A549 treated with DMSO at 1 μM for 4 hours (cell line): ENCODE measurements at places on chromosomes 11 and 22. TPM values are rescaled to one million over a fixed set of nuclear protein-coding genes. Genes with fewer than 3 reads are reported as not detected.

The RFPL1 gene
- not detected in 5 replicates for total RNA-seq

The FIBIN gene
- total RNA-seq = not detected in 5 replicates

The NDUFA6 gene
- 63.8 to 70.3 TPM (median 66.2 TPM) in 5 replicates for total RNA-seq

The RELT gene
- 9.3 to 11.1 TPM (median 10.5 TPM) in 5 replicates for total RNA-seq

The CELSR1 gene
- total RNA-seq = 26.2 to 29.4 TPM (median 26.5 TPM) in 5 replicates

The REXO2 gene
- total RNA-seq = 92.0 to 99.1 TPM (median 97.8 TPM) in 5 replicates

The IL18 gene
- total RNA-seq = 79.1 to 106 TPM (median 98.4 TPM) in 5 replicates

The DMC1 gene
- 2.8 to 5.0 TPM (median 3.5 TPM) in 5 replicates for total RNA-seq

The CCDC87 gene
- 0.53 to 0.74 TPM (median 0.64 TPM) in 5 replicates for total RNA-seq

The KCNJ11 gene
- total RNA-seq = 0.15 to 0.62 TPM (median 0.37 TPM) in 5 replicates

The RASL10A gene
- 0.10 to 0.46 TPM (median 0.28 TPM) in 4 of 5 replicates, not detected in the other for total RNA-seq

The SCGB1C1 gene
- not detected in 5 replicates for total RNA-seq

The SYT7 gene
- 0.92 to 1.2 TPM (median 1.1 TPM) in 5 replicates for total RNA-seq

The FAM180B gene
- 0.07 TPM in 1 of 5 replicates, not detected in the others for total RNA-seq

The OR51B2 gene
- total RNA-seq = not detected in 5 replicates

The HEPHL1 gene
- not detected in 5 replicates for total RNA-seq

The CDCA5 gene
- total RNA-seq = 60.5 to 75.2 TPM (median 71.6 TPM) in 5 replicates

The KDM4E gene
- total RNA-seq = not detected in 5 replicates

The SCGB2A2 gene
- total RNA-seq = not detected in 5 replicates

The C22orf31 gene
- total RNA-seq = not detected in 5 replicates

The HTR3A gene
- not detected in 5 replicates for total RNA-seq

The OLFML1 gene
- total RNA-seq = not detected in 5 replicates

The EFCAB6 gene
- total RNA-seq = 0.33 to 0.49 TPM (median 0.46 TPM) in 5 replicates

The C22orf42 gene
- total RNA-seq = not detected in 5 replicates

The TSGA10IP gene
- not detected in 5 replicates for total RNA-seq

The TPBGL gene
- 0.21 to 0.35 TPM (median 0.24 TPM) in 5 replicates for total RNA-seq

The PRG3 gene
- total RNA-seq = not detected in 5 replicates

The FGF19 gene
- 0.08 to 0.11 TPM in 2 of 5 replicates, not detected in the others for total RNA-seq
